ENCODE measurements at places on chromosomes 12 and 14.

DNA sequence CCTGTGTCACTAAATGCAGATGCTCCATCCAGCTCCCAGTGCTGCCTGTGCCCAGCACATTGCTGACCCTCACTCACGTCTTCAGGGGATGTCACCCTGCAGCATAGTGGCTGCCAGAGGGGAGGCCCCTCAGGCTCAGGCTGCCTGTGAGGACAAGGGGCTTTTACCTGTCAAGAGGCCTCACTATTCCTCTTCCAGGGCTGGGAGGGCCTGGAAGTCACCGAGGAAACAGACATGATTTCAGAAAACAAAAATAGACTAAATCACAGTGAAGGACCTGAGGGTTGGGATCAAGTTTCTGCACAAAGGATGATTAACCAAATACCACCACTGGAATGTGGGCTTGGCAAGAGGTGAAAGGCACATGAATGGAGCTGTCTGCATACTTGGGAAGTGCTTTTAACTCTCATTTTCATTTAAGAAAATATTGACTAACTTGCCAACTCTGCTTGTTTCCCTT is 1202.3 kb downstream of the BCL11B start:
- no peak for DNase-seq

DNA sequence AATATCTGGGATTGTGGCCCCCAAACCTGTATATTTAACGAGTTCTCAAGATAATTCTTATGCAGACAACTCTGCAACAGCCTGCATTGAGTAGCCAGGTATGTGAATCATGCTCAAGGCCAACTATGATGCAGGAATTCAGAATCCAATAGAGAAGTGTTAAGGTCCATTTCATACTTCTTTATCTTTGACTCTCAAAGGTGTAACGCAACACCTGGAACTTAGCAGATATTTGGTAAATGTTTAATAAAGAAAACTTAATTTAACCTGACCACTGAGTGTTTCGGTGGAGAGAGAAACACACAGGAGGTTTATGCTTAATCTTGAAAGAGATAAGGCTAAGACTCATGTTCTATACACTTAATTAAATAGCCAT is 156.5 kb upstream of the PLEKHG7 start:
- no peak for DNase-seq

DNA sequence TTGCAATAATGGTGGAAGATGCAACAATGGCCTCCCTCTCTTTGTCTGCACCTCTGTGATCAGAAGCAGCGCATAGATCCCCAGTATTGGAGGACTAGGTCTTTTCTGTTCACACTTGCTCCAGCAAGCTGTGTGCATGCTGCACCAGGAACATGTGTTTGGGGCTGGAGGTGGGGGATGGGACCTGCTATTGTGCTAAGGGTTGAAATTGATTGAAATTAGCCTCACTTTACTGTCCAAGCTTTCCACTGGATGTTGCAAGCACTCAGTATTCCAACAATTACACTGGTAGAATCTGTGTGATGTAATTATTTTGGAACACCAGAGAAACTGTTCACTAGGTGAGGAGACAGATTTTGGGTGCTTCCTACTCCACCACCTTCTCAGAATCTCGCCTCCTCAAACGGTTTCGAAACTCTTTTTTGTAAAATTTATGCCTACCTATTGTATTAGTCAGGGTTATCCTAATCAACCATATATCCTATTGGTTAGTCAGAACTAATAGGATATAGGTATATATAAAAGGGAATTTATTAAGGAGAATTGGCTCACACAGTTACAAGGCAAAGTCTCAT is 35.6 kb downstream of the IFT81 start:
- DNase-seq = no peak

DNA sequence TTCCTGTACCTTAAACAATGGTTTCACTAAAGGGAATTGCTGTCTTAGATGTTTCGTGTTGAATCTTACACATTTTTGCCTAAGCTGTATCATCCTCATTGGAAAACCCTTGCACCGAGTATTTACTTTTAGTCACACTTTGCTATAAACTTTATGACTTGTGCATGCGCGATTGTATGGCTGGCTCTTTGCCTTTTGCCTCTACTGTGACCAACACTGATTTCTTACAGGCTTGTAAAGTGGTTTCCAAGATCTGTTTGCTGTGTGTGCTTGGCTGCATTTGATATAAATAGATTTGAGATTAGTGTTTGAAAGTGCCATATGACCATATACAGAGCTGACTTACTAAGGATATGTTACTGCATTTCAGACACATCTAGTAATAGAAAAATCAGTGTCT is 40.5 kb downstream of the RASSF3 start:
- DNase-seq = no peak

- no peak for DNase-seq
These were observed 51.1 kb upstream of the DNM1L start for GRCh38 chr12:32627976-32628375.

- no peak for DNase-seq
These were observed 673 bp upstream of the TTC9 start for GRCh38 chr14:70640938-70641547.

DNA sequence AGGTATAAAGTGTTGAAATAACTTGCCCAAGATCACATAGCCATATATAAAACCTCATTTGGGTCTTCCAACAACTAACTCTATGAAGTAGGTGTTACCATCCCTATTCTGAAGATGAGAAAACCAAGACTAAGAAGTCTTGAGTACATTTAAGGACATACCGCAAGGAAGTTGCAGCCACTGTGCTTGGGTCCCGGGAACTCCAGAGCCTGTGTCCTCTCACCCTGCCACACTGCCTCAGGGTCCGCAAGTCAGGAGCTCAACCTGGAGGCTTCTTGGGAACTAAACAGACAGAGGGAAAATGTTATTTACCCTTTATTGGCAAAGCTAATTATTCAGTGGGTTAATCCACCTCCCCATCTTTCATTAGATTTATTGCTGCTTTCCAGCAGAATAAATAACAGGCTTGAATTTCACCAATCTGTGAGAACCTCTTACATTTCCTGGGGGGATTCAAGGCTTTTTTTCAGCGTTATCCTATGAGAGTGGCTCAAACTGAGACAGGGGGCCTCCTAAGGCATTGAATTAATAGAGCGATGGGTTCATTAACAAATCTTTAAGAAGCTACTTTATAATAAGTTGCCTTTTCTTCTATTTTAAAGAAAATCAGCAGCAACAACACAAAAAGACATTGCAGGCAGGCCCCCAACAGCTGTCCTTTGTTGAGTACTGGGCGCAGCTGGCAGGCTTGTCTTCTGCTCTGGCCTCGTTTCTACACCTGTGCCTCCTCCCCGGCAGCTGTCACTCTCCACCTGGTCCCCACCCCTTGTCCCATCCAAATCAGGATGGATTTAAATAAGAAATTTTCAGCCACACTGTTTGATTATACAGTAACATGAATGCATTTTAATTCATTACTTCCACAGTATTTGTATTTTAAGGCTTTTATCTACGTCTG is 25.3 kb downstream of the PHLDA1 start:
- DNase-seq = no peak

- no peak for DNase-seq
These were observed 625.5 kb downstream of the DIO2 start for GRCh38 chr14:79585845-79586244.

- peak; percentile 77 for DNase-seq
These were observed 4.8 kb downstream of the IFFO1 start for GRCh38 chr12:6551063-6551461.

- no peak for DNase-seq
These were observed 213.4 kb downstream of the EGLN3 start for GRCh38 chr14:33737446-33737845.

- no peak for DNase-seq
These were observed 14.4 kb downstream of the ZDHHC17 start for GRCh38 chr12:76778364-76778763.

DNA sequence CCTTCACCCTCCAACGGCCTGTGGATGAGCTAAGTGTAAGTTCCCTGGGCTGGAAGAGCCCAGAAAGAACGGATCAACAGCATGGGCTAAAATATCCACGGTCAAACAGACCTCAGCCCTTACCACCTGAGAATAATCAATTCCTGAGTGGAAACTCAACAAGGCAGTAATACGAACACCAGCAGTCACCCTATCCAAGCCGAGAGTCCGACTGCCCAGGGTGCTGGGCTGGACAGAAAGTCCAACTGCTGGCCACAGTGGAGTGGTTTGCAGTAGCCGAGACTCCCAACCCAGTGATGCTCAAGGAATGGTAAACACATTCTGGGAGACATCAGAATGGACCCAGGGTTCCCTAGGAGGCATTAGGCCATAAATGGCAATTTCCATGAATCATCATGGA is 36.8 kb downstream of the ANO2 start:
- DNase-seq = no peak

- no peak for DNase-seq
These were observed 62.9 kb downstream of the GCH1 start for GRCh38 chr14:54839701-54840119.

DNA sequence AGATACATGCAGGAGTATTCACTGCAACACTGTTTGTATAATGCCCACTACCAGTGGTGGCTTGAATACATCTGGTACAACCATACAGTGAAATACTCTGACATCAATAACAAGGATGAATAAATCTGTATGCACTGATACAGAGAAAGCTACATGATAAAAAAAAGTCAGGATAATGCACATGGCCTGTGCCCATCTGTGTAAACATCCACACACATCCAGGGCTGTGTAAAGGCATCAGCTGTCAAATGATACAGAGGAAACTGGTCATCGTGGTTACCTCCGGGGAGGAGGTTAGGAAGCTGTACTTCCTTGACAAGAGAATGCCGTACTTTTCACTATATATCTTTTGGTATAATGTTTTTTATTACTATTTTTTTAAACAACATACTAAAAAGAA is 176.6 kb downstream of the FOXN3 start:
- DNase-seq = no peak

DNA sequence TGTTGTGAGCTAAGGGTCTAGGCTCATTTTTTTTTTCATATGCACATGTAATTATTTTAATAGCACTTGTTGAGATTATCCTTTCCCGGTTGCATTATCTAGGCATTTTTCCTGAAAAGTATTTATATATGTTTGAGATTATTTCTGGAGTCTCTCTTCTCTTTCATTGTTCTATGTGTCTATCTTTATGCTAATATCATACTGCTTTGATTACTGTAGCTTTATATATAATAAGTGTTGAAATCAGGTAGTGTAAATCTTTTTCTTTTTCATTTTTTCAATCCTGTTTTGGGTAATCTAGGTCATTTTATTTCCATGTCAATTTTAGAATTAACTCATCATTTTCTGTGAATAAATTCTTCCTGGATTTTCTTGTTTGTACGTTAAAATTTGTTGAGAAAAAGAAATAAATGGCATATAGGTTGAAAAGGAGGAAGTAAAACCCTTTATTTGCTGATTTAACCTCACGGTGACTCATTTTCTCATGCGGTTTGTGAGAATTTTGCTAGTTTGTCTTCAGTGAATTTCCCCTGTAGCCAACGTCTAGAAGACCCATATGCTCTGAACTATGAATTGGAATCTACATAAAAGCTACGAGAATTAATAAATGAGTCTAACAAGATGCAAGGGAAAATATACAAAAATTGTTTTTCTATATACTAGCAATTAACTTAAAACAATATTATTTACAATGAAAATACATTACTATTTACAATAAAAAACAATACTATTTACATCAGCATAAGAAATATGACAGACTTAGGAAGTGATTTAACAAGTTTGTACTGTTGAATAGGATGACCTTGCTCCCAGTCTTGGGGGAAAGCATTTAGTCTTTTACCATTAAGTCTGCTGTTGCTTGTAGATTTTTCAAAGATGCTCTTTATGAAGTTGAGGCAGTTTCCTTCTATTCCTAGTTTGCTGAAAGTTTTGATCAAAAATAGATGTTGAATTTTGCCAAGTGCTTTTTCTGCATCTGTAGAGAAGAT is 105.0 kb downstream of the SNAPC1 start:
- DNase-seq = no peak

DNA sequence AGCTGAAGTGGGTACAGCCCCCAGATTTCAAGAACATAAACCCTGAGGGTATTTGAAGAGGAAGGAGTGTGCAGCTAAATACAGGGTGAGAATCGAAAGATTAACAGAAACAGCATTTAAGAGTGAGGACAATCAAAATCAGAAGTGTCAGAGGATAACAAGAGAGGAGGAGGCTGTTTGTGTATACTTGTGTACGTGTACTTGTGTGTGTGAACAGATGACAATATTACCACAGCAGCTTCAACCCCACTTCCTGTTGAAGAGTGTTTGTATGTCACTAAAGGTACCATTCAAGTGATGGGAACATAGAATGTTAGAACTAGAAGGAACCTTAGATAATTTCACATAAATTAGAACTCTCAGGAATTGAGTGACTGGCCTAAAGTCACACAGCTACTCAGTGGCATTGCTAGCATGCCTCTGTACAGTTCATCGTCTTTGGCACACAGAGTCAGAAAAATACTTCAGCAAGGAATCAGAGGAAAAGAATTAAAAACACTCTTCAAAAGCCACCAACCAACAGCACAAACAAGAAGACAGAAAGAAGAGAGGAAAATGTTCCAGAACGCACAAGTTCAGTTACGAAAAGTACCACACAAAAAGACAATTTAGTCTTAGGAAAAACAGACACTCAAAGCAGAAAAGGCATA is 164.3 kb upstream of the BCL2L14 start:
- no peak for DNase-seq

DNA sequence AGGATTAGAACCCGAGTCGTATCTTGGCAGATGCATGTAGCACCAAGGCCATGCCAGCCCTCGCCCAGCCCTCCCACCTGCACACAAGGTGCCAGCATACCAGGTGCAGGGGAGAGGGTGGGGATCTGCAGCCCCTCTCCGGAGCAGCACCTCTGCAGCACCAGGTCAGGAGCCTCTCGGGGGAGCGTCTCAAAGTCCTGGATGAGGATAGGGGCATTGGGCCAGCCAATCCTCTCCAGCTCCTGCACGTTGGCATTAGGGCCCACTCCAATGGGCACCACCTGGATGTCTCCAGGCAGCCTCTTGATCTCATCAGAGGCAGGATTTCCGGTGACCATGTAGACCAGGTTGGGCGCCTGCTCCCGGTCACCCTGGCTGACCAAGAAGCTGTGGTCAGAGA is 73.2 kb upstream of the ANO2 start:
- DNase-seq = no peak

- DNase-seq = no peak
These were observed 15.1 kb downstream of the DICER1 start for GRCh38 chr14:95142208-95142607.

DNA sequence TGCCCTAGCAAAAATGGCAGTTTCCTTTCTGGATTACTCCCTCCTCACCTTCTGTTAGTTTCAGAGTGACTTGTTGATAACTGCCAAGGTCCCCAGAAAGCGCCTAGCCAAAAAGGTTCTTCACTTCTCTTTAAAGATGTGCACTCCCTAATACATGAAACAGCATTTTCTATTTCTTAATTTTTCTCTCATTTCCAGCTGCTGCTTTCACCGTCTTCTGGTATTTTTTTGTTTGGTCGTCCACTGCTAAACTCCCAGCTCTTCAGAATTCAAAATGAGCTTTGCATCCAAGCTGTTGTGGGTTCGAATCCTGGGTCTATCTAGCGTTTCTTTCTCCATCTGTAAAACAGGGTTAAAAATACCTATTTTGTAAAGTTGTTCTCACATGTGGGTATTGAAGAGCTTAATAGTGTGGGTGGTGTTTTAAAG is 397 bp upstream of the BORCS5 start:
- no peak for DNase-seq
